ENCODE measurements at places on chromosomes 7 and 10.

GRCh38 chr7:86951895-86952294 lies 107.6 kb downstream of the ELAPOR2 start:
- DNase-seq = no peak

DNA sequence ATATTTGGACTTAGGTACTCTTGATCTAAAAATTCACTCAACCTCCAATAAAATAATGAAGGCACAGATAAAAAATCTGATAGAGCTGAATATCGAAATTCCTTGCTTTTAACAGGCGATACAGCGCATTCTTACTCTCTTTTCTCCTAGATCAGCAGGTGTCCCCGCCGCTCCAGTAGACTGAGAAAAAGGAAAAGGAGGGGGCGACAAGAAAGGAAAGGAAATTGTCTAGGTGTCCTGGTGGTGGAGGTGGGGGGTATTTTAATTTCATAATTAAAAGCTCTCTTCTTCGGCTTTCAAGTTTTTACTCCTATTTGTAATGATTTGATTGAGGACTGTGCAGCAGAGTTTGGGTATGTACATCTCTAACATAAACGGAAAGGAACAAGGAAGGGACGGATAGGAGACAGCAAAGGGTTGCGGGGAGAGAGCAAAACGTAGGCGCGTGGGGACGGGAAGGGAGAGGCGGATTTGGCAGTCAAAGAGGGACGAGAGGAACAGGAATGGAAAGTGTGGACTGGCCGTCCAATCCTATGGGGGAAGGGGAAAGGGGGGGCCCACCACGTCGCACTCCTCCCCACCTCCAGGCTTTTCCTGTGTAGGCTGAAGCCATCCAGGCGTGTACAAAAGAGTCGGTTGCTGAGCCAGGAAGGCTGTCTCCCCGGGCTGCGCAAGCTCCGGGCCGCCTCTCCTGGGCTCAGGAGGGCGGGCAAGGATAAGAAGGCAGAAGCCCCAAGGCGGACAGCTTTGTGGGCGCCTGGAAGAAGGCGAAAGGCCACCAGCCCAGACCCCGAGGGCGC lies 875 bp upstream of the HECTD2 start:
- peak; percentile 70 for DNase-seq

DNA sequence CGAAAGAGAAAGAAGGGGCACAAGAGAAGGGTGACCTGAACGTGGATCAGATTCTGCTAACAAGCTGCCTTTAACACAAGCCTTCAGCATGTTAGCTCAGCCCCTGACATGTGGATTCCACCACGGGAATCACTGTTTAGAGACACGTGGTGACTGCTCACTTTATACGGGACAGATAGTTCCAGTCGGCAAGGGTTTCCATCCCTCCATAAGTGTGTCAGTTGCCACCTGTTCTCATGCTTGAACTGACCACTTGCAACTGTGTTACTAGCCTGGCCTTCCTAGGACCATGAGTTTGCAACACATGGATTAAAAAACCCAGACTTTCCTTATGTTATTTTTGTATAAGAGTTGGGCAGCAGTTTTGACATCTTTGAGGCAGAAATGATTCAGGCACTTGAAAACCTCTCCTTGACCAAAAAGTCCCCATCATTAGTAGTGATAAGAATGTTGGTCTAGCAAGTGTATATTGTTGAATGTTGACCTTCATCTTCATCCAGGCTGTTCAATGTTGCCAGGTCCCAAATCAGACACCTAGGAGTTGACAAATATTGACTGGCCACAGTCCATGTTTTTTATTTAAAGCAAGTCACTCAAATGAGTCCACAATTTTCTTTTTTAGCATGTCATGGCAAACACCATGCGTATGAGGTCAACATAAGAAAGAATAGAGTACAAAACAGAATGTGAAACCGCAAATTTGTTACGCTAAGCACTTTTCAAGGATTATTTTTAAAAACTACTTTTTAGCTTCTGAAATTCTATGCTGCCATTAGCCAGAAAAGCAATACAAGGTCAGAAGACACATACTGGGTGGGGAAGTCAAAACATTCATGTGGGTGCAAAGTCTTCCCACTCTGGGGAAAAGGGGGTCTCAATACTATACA lies 101.6 kb downstream of the ABLIM1 start:
- no peak for DNase-seq

DNA sequence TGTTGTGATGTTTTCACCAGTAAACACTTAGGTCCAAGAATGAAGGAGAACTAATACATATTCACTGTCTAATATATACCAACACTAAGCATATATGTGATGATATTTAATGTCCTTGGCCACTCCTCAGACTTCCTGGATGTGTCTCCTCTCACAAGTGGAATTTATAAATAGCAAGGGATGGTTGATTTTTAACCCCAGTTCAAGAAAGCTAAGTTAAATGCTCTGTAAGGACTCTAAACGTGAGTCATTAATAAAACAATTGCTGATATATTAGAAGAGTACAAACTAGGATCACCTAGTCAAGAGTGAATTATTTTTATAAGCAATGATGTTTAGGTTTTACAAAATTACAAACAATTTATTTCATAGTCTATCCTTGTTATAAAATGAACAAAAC lies 355.9 kb upstream of the TMEM229A start:
- DNase-seq = no peak

- DNase-seq = no peak
These were observed 115.9 kb downstream of the TCERG1L start for GRCh38 chr10:131195558-131196159.
